ENCODE measurements at places on chromosomes 2 and 18.

GRCh38 chr18:59379772-59380522 is 20.9 kb upstream of the LMAN1 start:
- no peak for DNase-seq

GRCh38 chr2:172375251-172375650 is 52.1 kb upstream of the ITGA6 start:
- DNase-seq, result no peak

GRCh38 chr18:33641141-33641540 is 63.1 kb downstream of the ASXL3 start:
- DNase-seq, result no peak

DNA sequence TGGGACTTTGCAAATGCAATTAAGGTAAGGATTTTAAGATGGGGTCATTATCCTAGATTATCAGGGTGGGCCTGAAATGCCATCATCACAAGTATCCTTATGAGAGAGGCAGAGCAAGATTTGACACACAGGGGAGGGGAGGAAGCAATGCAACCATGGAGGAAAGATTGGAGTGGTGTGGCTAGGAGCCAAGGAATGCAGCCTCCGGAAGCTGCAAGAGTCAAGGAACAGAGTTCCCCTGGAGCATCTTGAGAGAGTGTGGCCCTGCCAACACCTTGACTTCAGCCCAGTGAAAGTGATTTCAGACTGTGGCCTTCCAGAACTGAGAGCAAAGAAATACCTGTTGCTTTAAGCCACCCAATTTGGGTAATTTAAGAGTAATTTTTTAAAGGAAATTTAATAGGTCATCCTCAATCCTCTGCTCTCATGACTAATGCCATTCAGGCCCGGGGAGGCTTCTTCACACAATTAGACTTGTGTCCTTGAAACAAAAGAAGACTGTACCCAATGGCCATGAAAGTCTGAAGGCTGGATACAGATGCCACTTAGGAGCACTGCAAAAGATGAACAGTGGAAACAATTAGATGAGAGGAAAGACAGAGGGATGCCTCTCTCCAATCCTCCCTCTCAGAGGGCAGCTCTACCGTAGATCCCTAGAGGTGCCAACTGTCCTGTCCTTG is 250.3 kb upstream of the ID2 start:
- no peak for DNase-seq

- no peak for DNase-seq
Measured at GRCh38 chr2:235582729-235583128, 88.9 kb downstream of the AGAP1 start.

- DNase-seq, result no peak
Measured at GRCh38 chr2:2649109-2650072, 318.3 kb upstream of the MYT1L start.

DNA sequence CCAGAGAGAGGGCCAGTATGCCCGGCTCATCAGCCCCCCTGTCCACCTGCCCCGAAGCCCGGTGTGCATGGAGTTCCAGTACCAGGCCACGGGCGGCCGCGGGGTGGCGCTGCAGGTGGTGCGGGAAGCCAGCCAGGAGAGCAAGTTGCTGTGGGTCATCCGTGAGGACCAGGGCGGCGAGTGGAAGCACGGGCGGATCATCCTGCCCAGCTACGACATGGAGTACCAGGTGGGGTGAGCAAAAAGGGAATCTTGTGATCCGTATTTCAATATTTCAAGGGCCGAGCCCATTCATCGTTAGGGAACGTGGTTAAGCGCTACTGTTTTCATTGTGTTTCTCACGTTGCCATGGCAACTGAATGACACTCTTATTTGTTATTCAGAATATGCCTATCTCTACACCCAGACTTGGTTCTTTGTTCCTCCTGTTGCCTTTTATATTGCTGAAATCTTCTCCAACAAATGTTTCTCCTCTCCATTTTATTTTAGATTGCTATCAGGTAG is 81.5 kb downstream of the NRP2 start:
- peak; percentile 54 for DNase-seq

DNA sequence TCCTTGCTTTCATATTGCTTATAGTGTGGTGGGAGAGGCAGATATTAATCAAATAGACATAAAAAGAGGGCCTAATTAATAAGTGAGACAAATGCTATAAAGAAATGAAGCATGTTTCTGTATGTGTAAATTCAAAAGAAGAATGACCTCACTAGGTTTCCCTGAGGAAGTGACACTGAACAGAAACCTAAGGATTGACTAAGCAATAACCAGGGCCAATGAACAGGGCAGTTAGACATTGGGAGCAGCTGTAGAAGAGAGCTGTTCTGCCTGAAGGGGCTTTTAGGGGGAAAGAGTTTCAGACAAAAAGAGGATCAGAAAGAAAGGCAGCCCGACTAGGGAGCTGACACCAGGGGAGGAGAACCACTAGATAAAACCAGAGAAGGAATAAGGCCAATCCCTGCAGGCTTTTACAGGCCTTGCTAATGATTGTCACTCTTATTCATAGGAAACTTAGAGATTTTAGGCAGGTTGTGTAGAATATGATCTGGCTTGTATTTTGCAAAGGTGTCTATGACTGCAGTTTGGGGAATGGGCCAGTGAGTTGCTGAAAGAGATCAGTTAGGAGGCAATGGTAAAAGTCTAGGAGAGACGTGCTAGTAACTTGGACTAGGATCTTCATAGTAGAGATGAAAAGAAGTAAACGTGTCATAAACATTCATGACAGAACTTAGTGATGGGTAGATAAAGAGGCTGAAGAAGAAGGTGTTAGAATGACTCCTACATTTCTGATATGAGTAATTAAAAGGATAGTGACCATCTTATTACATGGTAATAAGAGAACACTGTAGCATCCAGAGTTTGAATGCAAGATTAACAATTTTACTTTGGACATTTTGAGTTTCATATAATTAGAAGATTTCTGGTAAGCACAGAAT is 26.8 kb upstream of the NABP1 start:
- DNase-seq, result no peak

- DNase-seq, result no peak
Measured at GRCh38 chr2:30030361-30030760, 109.0 kb upstream of the ALK start.

DNA sequence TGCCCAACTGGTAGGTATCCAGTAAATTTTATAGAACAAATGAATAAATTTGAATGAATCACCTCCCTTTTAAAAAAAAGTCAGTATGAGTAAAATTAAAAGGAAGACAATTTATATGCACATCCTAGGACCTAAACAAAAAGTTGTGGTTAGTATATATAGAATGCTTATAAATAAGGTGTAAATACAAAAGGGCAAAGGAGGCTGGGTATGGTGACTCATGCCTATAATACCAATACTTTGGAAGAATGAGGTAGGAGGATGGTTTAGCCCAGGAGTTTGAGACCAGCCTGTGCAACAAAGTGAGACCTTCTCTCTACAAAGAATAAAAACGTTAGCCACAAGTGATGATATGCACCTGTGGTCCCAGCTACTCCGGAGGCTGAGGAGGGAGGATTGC is 12.8 kb downstream of the C2orf69 start:
- no peak for DNase-seq
